ENCODE measurements at places on chromosomes 2 and 18.

DNA sequence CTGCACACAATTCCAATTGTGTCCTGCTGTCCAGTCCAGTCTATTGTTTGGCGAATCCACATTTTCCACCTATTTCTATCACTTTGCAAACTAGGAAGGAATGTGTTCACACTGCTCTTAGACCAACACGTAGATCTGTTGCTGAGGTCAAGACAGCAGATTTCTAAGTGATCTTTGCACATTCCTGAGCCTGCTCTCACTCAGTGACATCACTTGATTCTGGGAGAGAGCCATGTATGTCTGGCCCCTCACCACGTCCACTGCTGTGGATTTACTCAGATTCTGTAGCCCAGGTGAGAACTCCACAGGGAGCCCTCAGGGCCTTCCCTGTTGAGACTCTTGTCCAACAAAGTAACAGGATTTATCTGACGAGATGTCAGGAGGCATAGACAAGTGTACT is 317.2 kb downstream of the TSN start:
- no peak for DNase-seq

GRCh38 chr2:3965953-3966352 is 262.6 kb downstream of the DCDC2C start:
- DNase-seq, result no peak

- DNase-seq, result no peak
Measured at GRCh38 chr2:45739796-45740485, 88.5 kb downstream of the PRKCE start.

DNA sequence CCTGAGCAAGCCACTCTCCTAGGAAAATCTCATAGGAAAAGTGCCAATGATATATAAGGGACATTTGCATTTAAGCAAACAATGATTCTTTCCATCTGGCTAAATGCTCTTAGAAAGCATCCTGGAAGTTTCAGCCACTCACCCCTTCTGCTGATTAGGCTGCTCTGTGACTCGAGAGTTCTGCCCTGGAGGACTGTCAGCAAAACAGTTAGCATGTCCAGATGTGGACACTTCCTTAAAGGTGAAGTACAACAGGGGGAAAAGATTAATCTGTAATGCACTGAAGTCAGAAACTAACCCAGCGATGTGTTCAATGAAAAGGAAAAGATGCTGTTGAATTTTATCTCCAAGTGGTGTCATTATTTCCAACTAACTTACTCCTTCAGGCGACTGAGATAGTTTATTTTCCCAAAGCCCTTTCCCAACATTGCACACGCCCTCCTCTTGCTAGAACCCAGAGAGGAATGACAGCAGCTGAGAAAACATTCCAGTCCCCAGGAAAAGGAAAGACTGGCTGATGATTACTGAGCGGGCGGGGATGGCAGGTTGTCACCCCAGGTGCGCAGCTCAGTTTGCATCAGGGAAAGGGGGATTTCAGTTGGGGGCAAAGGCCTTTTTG is 214.0 kb downstream of the SS18 start:
- DNase-seq, result no peak

DNA sequence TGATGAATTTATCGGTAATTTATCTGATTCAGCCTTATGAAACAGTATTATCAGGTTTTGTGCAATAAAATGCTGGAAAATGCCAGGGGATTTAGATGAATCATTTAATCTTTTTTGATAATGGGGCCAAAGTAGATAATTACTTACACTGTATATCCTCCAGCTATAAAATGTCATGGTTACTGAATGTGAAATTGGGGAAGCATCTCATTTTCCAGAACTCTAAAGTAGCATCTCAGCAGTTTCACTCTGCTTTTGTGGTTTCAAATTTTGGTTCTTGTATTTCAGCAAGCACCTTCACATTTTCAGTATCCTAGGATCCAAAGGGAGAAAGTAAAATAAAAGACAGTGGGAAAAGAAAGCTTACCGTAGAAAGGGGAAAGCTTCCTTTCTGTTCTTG is 12.8 kb downstream of the ANKRD62 start:
- DNase-seq, result no peak

DNA sequence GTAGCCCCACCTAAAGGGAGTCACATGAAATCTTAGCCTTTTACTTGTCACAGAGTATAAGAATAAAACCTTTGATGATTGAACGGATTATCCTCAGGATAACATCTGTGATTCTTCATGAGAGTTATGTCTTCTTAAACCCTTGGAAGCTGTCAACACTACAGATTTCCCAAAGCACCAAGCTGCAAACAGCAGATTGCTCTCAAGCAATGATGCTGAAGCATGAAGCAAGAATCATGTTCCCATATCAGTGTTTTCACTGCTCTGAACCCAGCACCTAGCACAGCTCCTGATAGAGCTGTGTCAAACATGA is 47.6 kb upstream of the CELF4 start:
- no peak for DNase-seq
